NCI-H82 (cell line): ENCODE measurements at places on chromosomes 5 and 9.
A peak's percentile ranks its signal among the peaks of the same experiment; 100 is the strongest.

GRCh38 chr9:95411054-95411892 lies 93.8 kb upstream of the FANCC start:
- DNase-seq = no peak

GRCh38 chr9:108772301-108772894 lies 83.4 kb downstream of the ACTL7B start:
- no peak for DNase-seq

DNA sequence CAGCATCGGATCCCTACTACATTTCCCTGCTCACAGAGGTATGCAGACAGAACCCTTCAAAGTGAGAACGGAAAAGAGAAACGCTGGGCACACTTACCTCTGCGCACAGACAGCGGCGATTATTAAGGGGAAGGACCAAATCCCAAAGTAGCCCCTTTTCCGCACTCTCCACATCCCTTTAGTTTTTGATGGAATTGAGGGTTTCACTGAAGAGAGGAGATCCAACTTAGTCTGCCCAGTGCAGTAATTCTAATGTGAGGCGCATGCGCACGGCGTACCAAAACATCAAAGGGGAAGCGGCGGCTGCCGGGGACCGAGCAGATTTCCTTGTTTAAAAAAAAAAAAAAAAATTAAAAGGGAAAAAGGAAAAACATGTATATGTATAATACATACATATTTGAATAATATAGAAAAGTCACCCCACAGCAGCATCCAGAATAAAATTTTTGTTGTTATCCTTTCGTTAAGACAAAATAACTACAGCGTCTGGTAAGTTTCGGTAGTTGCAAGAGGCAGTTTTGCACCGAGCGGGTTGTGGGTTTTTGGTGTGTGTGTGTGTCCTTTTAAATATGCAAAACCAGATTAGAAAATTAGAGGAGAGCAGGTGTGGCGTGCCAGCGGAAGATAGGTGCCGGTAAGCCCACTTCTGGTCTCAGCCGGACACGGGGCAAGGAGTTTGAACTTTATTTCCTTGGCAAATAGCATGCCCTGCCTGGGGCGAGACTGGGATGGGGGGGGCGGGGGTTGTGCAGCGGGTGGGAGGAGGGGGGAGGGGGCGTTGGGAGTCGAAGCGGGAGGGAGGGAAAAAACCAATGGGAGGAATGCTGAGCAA lies at the start of gene GABRB2:
GABRB2 (minus strand) TSS at position 256 of the 832 bp plus-strand sequence; CDS start at position 174, 82 bp downstream.
- DNase-seq = peak; percentile 48

DNA sequence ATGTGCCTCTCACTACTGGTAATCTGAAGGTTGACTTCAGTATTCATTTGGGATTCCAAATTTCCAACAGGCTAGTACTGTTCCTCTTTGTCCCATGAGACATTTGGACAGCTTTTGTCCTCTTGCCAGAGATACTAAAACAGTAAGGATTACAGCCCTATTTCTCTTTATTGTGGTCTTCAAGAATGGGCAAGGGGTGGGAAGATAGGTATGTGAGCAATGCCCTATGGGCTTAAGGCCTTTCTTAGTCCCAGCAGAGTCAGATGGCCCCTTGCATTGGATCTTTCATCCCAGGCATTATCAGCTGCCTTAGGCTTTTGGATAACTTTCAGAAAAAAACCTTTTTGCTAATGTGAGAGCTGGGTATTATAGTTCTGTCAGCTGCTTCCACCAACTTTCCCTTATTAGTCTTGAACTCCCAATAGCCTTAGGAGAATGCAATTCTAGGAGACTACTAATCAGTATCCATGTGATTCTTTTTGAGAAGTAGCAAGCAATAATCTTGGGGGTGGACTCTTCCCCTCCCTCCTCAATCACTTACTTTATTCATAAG lies 361.1 kb upstream of the NUDT12 start:
- no peak for DNase-seq

DNA sequence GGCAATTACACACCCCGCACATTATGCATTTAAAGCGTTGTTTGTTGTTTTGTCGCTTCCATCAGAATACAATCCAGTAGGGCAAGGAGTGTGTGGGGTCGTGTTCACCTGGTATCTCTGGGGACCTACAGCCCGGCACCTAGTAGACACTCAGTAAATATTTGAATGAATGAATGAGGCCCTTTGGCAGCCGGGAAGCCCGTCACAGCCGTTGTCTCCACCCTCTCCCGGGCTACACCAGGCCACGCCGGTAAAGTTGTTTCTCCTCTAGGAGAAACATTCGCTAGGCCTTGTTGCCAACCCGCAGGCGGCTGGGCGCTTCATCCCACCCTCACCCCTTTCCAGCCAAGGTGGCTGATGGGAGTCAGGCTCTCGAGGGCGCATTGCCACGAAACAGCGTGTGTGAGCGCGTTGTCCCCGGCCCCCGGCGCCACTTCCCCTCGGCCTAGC lies 876 bp upstream of the JAK2 start:
- DNase-seq = peak; percentile 64

GRCh38 chr5:123505633-123506032 lies 6.3 kb upstream of the CSNK1G3 start:
- peak; percentile 52 for DNase-seq

DNA sequence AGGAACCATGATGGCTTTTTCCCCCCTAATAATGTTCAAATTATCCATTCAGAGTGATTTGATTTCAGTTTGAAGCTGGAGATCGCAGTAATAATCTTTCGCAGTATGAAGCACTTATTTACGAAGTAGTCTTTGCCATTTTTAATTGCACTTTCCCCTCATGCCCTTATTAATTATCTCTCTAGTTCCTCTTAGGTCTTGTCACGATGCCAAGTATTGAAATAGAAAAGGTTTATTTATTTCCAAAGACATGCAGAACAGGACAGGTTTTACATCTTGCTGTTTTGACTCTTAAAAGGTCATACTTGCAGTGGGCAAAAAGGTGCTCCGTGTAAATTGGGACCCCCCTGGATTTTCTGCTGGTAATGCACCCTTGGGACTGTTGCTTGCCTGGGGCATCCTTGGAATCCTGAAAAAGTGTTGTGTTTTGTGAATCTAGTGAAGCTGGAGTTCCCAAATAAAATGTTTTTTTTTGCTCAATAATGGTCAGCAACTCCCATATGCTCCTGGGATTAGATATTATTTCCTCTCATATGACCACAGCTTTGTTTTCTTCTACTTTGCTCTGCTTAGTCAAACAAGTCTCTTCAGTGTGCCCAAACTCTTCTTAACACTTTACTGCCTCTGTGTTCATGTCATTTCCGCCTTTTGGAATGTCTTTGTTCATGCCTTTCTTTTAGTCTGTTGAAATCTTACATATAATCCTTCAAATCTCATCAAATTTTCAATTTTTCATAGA lies 278.3 kb downstream of the TMEM38B start:
- DNase-seq = no peak

- no peak for DNase-seq
Observed at GRCh38 chr5:74393943-74394342, 246.6 kb downstream of the ENC1 start.

DNA sequence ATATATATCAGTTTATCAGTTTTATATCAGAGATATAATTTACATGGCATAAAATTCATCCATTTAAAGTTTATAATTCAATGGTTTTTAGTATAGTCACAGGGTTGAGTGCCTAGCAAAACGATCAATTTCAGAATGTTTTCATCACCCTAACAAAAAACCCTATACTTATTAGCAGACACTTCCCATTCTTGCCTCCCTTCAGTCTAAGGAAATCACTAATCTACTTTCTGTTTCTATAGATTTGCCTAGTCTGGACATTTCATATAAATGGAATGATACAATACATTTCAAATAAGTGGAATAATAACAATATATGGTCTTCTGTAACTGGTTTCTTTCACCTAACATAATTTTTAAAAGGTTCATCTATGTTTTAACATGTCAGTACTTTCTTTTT lies 9.6 kb upstream of the LNPEP start:
- DNase-seq = no peak

GRCh38 chr9:134611046-134611445 lies 30.6 kb upstream of the COL5A1 start:
- DNase-seq = no peak

- no peak for DNase-seq
Observed at GRCh38 chr5:32110111-32110696, 63.9 kb downstream of the GOLPH3 start.
